ENCODE measurements at places on chromosomes 12 and 14.

GRCh38 chr12:83016218-83016835 lies 329.6 kb downstream of the TMTC2 start:
- DNase-seq = no peak

GRCh38 chr14:39628087-39628486 lies 195.9 kb upstream of the FBXO33 start:
- no peak for DNase-seq

GRCh38 chr14:50871228-50871627 lies 625 bp upstream of the ABHD12B start:
- no peak for DNase-seq

DNA sequence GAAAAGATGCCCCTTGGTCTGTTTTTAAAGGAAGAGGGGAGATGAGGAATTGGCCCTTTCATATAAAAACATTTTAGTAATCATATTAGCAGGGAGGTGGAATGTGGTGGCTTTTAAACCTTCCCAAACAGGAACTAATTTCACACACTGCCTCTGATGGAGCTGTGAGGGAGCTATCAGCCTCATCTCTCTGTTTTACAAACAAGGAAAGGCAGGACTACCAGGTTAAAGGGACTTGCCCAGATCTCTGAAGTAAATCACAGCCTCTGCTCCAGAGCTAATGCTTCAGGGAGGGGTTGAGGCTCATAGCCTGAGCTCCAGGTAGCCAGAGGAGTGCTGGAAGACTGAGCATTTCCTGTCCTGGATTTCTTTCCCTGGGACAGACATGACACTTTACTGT lies 1.1 kb upstream of the BMP4 start:
- DNase-seq = no peak

- no peak for DNase-seq
These were observed 121.2 kb upstream of the LRIG3 start for GRCh38 chr12:59041241-59042121.

DNA sequence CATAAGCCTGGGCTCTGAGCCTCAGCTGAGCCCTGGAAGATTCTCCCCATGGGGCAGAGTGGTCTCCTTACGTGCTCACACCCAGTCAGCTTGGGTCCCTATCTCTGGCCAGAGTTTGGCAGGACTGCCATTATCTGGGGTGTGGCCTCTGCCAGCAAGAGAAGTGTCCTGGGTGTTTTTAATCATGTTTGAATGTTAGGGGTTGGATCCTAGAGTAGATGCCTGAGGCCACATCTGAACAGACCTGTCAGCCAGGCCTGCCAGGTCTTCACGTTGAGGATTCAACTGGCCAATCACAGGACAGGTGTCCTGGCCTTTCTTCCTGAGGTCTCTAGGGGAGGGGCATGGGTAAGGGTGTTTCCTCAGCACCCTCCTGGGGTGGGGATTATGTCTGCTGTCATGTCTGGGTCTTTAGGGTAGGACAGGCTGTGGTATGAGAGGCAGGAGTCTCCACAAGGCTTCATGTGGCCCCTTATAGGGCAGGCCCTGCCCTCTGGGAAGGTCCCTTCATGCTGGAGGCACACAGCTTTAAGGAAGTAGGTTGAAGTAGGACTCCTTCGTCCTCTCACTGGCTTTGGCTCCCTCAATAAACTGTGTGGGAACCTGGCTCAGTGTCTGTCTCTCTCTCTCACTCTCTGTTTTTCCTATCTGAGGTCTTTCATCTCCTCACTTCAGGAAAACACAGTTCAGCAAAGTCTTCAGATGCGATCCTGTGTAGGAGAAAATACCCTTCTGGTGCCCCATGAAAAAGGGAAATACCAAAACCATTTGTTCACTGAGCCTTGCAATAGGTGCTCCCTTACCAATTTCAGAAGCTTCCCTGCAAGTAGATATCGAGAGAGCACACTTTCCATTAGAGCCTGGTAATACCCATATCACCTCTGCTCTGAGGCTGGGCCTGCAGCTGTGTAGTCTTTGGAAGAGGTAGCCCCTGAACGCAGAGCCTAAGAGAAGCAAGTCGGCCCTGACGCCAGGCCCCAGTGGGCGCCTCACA lies 6.7 kb upstream of the FITM1 start:
- DNase-seq = no peak

GRCh38 chr12:20375560-20375959 lies 7.2 kb downstream of the PDE3A start:
- DNase-seq = no peak

Data from nephron progenitor cell (in vitro differentiated cells).